ENCODE measurements at places on chromosomes 5 and 9. TPM values are rescaled to one million over a fixed set of nuclear protein-coding genes. Genes with fewer than 3 reads are reported as not detected.

Gene CTXN3
- not detected for total RNA-seq

Gene SLC35A4
- total RNA-seq = 13.2 TPM

Gene NUTM2G
- not detected for total RNA-seq

DNA sequence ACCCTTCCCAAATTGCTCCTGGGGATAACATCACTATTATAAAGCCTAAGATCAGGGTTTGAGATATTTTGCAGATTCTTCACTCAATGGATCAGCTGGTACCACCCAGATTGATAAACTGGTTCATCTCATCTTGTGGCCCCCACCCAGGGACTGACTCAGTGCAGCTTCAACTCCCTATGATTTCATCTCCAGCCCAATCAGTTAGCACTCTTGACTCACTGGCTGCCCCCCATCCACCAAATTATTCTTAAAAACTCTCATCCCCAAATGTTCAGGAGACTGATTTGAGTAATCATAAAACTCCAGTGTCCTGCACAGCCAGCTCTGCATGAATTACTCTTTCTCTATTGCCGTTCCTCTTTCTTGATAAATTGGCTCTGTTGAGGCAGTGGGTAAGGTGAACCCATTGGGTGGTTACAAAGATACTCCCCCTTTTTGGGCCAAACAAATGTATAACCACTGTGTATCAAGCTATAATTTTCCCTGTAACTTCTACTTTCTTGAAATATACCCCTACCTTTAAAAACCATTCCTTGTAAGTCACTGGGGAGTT, 263.3 kb upstream of the IL12B start:
- DNase-seq = no peak

GRCh38 chr9:133708246-133709014, 29.7 kb downstream of the SARDH start:
- DNase-seq = no peak

DNA sequence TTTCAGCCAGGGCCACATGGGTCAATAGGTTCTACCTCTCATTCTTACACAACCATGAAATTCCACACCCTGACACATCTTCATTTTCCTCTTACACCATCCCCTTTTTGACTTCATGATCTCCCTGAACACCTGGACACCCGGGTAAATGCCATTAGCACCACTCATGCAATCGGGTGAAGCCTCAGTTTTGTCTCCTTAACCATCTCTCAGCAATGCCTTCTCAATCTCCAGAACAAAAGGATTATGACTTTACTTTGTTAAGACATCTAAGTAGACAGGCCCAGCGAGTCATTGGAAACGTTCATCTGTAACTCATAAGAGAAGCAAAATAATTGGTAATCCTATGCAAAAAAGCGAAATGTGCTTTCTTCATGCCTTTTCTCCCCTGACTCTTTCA, 49.9 kb downstream of the ADAMTS12 start:
- no peak for DNase-seq

All from bronchial epithelial cell (primary cell).